Prostate gland (tissue), 2 donors: ENCODE measurements at places on chromosomes 16 and 17. TPM values are rescaled to one million over a fixed set of nuclear protein-coding genes. Genes with fewer than 3 reads are reported as not detected.

GRCh38 chr16:63960321-63960720 is 1161.5 kb downstream of the CDH11 start:
- no peak for DNase-seq

DNA sequence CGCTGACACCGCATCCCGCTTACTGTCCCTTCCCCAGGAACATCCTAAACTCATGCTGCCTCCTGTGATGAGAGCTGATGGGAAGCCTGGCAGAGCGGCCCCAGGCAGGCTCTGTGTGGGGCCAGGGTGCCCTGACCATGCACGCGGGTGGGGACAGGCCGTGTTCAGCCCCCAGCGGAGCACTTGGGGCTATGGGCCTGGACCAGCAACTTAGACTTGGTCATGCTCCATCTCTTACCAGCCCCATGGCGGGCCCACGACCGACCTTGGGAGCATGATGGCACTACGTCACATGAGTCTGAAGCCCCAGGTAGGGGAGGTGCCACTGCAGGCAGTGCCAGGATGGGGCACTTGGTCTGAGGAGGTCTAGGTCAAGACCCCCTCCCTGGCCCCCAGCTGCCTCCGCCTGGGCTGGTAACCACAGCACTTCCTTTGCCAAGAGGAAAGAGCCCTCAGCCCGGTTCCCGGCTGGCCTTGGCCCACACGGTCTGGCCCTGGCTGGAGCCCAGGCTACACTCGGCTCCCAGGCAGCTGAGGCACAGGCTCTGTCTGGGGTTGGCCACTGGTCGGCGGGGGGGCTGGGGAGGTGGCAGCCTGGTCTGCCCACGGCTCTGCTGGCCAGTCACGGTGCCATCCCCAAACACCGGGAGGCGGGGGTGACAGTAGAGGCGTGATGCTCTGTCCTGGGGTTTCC is 25.7 kb downstream of the BAHCC1 start:
- DNase-seq = no peak

DNA sequence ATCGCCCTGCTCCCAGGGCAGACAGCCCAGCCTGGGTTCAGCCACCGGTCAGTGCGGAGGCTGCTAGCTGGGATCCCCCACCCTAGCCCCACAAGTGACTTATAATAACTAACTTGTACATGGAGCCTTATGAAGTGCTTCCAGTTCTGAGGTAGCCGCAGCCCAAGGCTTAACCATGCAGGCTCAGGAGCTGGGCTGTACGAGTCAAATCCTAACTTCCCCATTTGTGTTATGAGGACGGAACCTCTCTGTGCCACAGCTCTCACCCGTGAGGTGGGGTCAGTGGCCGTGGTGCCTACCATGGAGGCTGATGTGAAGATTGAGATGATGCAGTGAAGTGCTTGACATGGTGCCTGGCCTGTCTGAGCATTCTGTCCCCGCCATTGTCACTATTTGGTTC is 27.8 kb upstream of the GOSR2 start:
- no peak for DNase-seq

DNA sequence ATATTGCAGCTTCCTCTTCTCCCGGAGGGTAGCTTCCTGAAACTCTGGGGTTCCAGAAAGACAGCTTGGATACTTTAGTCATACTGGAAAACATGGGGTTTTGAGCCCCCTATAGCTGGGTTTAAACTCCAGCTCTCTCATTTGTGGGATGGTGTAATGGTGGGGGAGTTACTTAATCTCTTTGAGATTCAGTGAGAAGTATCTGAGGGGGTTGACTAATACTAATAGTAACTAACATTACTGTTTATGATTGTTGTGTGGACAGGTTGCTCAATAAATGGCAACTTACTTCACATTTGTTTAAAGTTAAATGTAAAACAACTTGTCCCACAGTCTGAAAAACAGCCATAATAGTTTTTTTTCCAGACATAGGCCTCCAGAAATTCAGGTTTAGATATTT is 5.1 kb upstream of the SUZ12 start:
- no peak for DNase-seq

DNA sequence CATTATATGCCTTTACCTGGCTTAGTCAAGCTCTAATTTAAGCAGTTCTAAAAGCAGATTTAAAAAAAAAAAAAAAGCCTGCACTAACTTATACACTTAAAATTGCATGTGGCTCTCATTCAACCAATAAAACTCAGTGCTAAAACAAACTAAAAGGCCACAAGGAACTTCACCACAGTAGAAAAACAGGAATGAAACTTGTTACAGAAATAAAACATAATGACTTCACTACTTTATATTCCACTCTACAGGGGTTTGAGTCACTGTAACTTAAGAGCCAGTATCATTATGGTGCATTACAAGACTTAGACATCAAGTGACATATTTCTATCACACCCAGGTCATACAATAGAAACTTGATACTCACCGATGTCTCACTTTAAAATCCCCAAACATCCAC is 11.1 kb downstream of the CA10 start:
- DNase-seq = no peak

DNA sequence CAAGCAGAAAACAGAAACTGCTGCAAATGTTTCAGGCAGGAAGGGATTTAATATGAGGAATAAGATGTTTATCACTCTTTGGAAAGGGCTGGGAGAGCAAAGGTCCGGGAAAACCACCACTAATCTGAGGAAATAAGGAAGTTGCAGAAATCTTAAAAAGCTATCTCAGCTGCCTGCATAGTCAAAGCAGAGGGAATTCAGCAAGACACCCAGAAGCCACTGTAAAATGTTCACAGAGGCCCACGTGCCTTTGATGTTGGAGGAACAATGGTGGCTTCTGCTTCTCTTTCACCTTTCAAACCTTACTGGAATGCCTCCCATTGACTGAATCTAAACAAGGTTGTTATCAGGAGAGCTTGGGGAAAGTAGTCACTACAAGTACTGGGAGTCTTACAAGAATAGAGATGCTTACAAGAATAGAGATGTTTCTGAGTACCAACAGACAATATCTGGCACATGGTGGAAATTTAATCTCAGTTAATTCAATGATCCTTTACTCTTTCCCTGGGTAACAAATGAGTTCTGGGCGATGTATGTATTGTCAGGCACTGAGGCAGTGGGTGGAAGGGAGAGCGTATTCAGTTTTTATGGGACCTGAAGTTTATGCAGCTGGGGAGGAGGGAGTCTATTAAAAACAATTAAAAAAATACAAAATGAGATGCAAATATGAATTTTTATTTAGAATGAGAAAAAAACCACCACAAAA is 56.1 kb upstream of the MED13 start:
- DNase-seq = no peak

EPOP gene
- total RNA-seq = 4.1 TPM

- DNase-seq = no peak
Observed at GRCh38 chr17:51006601-51007000, 114.1 kb downstream of the SPAG9 start.

SYT17 gene
- 24.3 TPM for total RNA-seq

PCTP gene
- 14.7 TPM for total RNA-seq

- no peak for DNase-seq
Observed at GRCh38 chr16:17245776-17246175, 225.0 kb downstream of the XYLT1 start.

GRCh38 chr16:67528222-67528869 is at the start of gene RIPOR1:
RIPOR1 (plus strand) TSS chr16:67528829; CDS start chr16:67538447, 9,618 bp downstream.
- no peak for DNase-seq

DNA sequence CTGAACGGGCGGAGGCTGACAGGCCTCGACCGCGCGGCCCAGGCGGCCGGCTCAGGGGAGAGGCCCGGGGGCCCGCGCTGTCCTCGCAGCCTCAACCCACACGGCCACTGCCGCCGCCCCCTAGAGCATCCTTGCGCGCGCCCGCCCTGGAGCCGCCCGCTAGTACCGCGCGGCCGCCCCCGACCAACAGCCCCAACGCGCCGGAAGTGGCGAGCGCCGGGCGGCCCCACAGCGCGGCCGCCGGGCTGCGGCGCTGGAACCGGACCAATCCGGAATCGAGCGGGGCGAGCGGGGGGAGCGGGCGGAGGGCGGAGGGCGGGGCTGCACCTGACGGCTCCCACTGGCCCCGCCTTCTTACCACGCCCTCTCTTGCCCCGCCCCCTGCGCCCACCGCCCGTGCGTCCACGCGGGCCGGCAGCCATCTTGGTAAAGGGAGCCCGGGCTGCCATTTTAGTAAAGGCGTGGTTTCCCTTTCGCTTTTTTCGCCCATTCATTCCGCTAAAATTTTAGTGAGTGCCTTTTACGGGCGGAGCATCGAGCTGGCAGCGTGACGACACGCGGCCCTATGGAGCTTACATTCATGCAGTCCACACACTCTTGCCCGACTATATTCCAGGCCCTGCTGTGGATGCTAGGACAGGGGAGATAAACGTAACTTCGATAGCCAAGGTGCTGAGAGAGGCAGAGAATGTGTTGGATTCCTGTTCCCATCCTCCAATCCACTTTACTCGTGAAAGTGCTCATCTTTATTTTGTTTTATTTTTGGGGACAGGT is at the start of gene XPO6:
Gene XPO6 (minus strand): TSS at position 208 of the 774 bp plus-strand sequence. CDS start 597 bp downstream, outside the sequence.
- DNase-seq = peak; percentile 96
